ENCODE measurements at places on chromosomes 5 and 9.
A peak's percentile ranks its signal among the peaks of the same experiment; 100 is the strongest.

DNA sequence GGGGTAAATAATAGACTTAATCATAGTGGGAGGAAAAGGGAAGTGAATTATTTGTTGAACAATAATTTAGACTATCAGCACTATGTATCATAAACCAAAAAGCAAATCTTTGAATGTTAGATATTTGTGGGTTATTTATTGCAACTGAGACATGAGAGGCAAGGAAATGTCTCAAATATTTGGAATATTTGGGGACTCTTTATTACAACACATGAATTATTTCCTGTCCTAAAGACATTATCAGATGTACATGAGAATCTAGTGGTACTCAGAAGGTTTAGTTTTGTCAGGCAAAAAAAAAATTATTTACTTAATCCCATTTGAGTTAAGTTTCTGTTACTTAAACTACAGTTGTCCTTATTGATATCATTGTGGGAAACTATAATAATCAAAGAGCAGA is 91.1 kb downstream of the TLR4 start:
- DNase-seq: no peak

GRCh38 chr9:35771943-35772342 is 17.9 kb upstream of the MSMP start:
- DNase-seq: no peak

DNA sequence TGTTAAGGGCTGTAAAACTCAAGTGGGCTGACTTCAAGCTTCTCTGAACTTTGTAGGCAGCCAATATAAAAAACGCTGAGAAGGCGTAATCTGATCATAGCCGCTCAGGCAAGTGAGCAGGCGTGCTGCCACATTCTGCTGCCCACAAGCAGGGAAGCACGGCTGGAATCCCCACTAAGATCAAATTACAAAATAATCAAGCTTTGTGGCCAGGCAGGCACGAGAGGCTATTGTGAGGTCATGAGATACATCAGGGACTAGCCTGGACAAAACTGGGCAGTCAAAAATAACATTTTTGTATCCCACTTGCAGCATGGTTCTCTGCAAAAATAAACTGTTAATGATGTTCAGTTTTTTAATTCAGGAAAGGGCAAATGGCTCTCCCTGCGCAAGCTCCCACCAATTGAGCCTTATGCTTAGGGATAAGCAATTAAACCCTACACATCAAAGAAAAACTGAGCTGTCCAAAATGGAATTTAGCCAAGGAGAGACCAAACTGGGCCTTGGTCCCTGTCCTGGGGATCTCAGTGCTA is 64.0 kb downstream of the POU5F2 start:
- no peak for DNase-seq

- DNase-seq: no peak
Measured at GRCh38 chr9:118536153-118536552, 832.0 kb downstream of the TLR4 start.

GRCh38 chr9:116646661-116647514 is 40.2 kb upstream of the TRIM32 start:
- peak; percentile 2 for DNase-seq

GRCh38 chr9:100324594-100325200 is 28.0 kb downstream of the TEX10 start:
- DNase-seq: peak; percentile 87

GRCh38 chr9:133852431-133852830 is 114.3 kb upstream of the SARDH start:
- DNase-seq: no peak

DNA sequence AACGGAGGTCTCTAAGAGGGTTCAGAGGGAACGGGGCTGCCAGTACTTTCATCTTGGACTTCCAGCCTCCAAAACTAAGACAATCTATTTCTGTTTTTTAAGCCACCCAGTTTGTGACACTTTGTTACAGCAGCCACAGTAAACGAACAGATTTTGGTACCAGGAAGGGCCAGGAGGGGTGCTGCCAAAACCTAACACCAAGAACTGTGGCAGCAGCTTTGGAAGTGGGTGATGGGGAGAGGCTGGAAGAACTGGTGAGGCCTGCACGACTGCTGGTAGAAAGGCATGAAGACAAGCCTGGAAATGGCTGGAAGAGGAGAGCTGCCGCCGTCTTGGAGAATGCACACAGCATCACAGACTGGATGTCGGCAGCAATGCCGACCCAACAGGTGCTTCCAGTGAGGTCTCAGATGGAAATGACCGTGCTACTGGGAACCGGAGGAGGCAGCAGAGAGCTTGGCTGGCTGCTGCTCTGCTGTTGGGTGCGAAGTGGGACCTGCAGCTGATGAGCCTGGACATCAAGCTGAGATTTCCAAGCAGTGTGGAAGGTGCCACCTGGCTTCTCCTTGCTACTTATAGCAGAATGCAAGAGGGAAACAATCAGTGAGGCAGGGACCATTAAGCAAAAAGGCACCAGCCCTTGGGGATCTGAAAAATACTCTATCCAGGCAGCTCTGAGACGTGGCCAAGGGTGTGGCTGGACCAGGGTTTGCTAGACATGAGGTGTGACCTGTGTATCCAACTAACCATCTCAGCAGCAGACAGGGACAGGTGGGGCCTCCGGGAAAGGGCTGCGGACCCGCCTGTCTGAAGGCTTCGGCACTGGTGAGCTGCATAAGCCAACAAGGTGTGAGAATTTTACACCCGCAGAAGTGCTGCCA is 4.7 kb upstream of the TMEM210 start:
- DNase-seq: peak; percentile 49

DNA sequence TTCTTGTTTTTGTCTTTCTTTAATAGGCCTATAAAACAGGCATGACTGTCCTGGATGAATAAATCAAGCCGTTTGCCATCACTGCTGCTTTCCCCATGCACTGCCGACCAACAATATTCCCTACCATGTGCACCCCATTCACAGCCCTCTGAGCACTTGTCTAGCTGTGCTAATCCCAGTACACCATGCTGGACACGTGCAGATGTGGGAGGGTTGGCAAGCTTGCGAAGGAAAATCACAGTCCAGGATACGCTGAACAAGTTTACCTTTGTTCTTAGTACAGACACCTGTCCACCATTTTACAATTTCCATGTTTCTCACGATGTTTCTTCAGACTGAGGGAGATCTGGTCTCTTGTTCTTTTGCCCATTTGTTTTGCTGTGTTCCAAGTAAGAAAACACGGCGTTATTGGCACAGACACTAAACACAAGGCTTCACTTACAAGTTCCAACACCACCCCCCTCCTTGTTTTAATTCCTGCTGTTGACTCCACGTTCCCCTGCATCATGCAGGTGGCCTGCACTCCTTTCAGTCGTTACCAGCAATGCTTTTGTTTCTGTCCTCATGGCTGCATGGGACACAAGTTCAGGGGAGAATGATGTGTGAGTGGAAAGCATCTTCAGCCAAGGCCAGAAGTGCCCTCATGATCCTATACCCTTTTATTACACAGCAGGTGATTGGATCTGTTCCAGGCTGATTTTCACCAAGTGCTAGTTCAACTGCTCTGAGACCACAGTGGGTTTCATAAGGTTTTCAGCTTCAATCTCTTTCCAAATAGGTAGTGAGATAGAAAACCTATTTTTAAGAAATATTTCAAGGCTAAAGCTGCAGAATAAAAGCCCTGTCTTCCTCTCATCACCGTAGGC is 608.9 kb downstream of the IRX1 start:
- DNase-seq: no peak
